Hematopoietic multipotent progenitor cell (in vitro differentiated cells): ENCODE measurements at places on chromosomes 16 and 17.

GRCh38 chr17:39836117-39836516 lies 28.0 kb downstream of the IKZF3 start:
- no peak for DNase-seq

DNA sequence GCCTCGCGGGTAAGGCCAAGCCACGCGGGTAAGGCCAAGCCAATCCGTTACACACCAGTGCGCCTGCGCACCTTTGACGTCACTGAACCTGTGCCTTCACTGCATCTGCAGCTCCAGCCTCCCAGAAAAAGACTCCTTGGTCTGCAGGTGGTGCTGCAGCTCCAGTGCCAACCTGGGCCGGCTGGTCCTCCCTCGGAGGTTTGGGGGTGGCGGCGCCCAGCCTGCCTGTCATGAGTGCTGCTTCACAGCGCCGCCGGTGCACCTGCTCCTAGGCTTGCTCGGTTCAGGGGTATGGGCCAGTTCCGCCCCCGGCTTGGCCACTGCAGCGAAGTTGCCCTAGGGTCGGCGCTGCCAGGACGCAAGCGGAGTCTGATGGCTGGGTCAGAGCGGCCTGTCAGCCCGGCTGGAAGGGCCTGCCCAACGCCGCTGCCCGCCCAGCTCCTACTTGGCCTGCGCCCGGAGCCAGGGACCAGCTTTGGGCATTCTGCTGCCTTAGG lies 146.6 kb downstream of the USP22 start:
- DNase-seq: peak; percentile 47

DNA sequence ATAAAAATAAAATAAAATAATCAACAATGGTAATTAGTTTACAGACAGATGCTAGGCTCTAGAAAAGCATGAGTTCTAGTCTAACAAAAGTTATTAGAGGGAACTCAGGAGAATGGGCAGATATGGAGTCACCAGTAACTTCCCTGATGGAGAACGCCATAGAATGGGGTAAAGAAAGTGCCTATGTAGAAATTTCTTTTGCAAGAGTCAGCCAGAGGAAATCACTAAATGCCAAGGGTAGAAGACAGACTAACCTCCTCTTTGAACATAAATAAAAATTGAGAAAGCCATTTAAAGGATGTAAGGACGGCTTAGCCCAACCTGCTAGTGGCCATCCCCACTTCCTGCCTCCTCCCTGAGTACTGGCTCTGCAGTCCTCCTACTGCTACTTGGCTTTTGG lies 141.6 kb downstream of the VPS53 start:
- no peak for DNase-seq

DNA sequence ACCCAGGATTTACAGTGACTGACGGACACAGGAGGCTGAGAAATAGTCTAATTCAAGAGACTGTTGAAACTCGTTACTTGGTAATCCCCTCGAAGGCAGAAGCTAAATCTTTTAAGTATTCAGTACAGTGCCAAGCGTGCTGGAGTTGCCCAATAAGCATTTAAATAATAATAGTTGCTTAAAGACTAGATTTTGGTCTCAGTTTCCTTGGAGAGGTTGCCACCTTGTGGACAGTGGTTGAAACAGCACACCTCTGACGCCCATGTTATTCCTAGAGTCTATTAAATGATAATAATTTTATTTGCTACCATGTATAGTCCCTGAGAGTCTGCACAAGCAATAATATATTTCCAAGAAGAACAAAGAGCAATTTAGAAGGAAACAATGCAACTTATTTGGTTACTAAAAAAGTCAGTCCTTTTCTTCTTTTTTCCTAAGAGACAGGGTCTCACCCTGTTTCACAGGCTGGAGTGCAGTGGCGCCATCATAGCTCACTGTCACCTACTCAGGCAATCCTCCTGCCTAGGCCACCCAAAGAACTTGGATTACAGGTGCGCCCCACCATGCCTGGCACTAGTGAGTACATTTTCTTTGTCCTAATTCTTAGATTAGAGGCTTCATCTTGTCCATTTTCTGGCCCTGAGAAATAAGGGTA lies 138.0 kb upstream of the NUDT7 start:
- DNase-seq: no peak

DNA sequence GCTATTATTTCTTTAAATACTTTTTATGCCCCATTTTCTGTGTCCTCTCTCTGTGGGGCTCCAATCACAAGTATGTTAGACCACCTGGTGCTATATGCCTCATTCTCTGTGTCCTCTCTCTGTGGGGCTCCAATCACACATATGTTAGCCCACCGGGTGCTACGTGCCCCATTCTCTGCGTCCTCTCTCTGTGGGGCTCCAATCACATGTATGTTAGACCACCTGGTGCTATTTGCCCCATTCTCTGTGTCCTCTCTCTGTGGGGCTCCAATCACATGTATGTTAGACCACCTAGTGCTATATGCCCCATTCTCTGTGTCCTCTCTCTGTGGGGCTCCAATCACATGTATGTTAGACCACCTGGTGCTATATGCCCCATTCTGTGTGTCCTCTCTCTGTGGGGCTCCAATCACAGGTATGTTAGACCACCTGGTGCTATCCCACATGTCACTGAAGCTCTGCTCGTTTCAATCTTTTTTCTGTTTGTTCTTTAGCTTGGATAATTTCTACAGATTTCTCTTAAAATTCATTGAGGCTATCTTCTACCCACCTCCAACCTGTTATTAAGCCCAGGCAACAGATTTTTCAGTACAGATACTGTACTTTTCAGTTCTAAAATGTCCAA lies 28.2 kb downstream of the LMF1 start:
- DNase-seq: no peak

DNA sequence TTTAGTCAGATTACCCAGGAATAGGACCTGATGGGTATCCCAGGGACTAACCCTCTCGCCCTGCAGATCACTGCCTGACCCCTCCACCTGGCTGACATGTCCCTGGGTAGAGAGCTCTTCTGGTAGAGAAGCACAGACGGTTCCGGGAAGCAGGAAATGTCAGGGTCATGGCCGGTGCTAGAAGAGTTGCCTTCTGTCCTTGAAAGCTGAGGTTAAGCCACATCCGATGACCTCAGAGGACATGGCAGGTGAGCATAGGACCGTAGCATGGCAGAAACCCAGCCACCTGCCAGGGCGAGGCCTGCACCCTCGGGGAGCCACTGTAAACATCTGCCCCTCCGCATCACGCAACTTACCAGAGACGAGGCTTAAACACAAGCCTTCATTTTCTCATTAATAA lies 483.7 kb downstream of the SOX9 start:
- no peak for DNase-seq

- DNase-seq: peak; percentile 91
Measured at GRCh38 chr17:81553018-81553615, 964 bp upstream of the FAAP100 start.

GRCh38 chr17:13525876-13526275 lies 75.9 kb downstream of the HS3ST3A1 start:
- no peak for DNase-seq

GRCh38 chr16:14088155-14088753 lies 17.1 kb downstream of the MRTFB start:
- DNase-seq: no peak

DNA sequence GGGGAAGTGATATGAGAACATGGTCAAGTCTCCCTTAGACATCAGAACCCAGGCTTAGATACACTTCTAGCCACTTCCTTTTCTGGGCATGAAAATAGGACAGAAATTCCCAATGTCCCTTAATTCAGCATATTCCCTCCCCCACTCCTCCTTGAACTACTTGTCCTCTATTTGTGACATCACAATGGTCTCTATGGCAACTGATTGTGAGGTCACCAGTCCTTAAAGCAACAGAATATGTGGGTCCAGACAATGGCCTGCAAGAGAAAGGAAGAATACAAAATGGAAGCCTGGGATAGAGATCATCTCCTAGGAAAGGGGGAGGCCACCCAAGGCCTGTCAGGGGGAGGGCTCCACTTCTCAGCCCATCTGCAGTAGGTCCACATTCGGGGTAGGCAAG lies 6.7 kb upstream of the SEZ6 start:
- no peak for DNase-seq
